ENCODE measurements at places on chromosomes 13 and 19.

GRCh38 chr19:39436350-39436716 lies 584 bp upstream of the RPS16 start:
- no peak for DNase-seq
- H3K4me1 ChIP-seq: peaks cover 15% of the 10 kb centered on the region
- H3K36me3 ChIP-seq: no peaks in the 10 kb centered on the region
- H3K27me3 ChIP-seq: no peaks in the 10 kb centered on the region

- H3K4me1 ChIP-seq: peaks cover 75% of the 10 kb centered on the region
- H3K36me3 ChIP-seq: peaks cover 16% of the 10 kb centered on the region
- no peak overlapping the region for H3K27ac ChIP-seq
- H3K4me3 ChIP-seq: no peak overlapping the region
- no peaks in the 10 kb centered on the region for H3K27me3 ChIP-seq
Measured at GRCh38 chr13:51816604-51817249, 12.8 kb upstream of the DHRS12 start.

GRCh38 chr19:17128403-17128802 lies 52.8 kb downstream of the MYO9B start:
- DNase-seq: no peak
- no peaks in the 10 kb centered on the region for H3K27me3 ChIP-seq
- H3K36me3 ChIP-seq: peaks cover 3% of the 10 kb centered on the region
- H3K27ac ChIP-seq: no peak overlapping the region
- peaks cover 21% of the 10 kb centered on the region for H3K4me1 ChIP-seq
- H3K4me3 ChIP-seq: no peak overlapping the region

DNA sequence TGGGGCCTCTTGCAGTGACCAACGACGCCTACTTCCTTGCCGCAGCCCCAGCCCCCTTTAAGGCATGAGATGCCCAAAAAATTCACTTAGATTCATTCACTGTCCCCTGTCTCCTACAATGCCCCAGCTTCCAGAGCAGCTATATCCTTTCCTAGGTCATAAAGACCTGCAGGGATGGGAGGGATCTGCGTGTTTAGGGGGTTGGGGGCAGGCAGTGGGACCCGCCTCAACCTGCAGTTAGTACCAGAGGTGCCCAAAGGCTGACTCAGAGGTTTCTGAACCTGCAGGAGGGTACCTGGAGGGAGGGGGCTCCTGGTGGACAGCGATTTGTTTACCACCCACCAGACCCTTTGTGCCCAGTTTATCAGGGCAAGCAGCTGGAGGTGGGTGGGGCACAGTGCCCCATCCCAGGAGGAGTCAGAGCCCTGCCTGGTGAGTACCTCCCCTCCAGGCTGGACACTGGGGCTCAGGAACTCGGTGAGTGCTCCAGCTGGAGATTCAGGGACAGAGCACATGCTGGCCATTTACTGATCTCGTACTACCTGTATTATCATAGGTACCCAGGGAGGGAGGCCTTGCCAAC lies 10.1 kb downstream of the RPS28 start:
- no peak overlapping the region for H3K4me3 ChIP-seq
- no peak for DNase-seq
- no peak overlapping the region for H3K27ac ChIP-seq

- H3K27me3 ChIP-seq: peaks cover 26% of the 10 kb centered on the region
- H3K36me3 ChIP-seq: no peaks in the 10 kb centered on the region
- no peaks in the 10 kb centered on the region for H3K4me1 ChIP-seq
- H3K27ac ChIP-seq: no peak overlapping the region
- DNase-seq: no peak
Measured at GRCh38 chr19:16807549-16808284, 21.5 kb upstream of the SIN3B start.

DNA sequence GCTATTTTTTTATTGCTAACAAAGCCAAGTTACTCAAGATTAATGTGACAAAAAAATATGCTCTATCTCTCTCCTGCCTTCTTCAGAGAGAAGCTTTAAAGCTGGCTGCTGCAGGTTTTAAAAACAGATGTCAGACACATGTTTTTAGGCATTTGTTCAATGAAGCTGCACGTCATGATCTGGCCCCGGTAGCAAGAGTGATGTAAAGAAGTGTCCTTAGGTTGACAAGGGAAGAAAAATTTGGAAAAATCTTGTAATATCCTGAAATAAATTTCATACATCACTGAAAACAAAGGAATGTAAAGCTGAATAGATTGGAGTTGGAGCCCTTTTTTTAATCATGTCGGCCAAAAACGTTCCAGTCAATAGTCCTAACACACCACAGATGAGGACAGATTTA lies 531.4 kb upstream of the NBEA start:
- DNase-seq: no peak
- no peaks in the 10 kb centered on the region for H3K4me1 ChIP-seq
- H3K27me3 ChIP-seq: no peaks in the 10 kb centered on the region
- no peak overlapping the region for H3K4me3 ChIP-seq
- no peak overlapping the region for H3K27ac ChIP-seq

DNA sequence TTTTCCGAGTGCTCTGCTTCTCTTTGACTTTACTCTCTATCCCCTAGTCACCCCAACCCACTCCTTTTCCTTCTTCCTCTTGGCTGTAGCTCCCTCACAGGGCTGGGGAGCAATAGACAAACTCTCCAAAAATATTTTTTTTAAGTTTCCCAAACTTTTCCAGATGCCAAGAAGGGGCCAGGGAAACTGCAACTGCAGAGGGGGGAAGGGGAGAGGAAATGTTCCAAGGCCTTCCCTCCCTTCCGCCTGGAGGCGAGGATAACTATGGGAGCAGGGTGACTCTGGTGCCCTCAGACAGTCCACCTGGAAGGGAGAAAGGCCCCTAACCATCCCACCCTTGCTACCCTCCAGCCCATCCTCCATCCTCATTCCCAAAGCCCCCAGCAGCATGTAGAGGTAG lies 49.4 kb downstream of the LYL1 start:
- H3K4me3 ChIP-seq: no peak overlapping the region
- no peaks in the 10 kb centered on the region for H3K36me3 ChIP-seq
- H3K27ac ChIP-seq: no peak overlapping the region
- H3K27me3 ChIP-seq: peaks cover 57% of the 10 kb centered on the region
- DNase-seq: no peak
- peaks cover 3% of the 10 kb centered on the region for H3K4me1 ChIP-seq

Data from T-cell (primary cell).